Right cardiac atrium (tissue), 5 donors: ENCODE measurements at places on chromosomes 5 and 9.

DNA sequence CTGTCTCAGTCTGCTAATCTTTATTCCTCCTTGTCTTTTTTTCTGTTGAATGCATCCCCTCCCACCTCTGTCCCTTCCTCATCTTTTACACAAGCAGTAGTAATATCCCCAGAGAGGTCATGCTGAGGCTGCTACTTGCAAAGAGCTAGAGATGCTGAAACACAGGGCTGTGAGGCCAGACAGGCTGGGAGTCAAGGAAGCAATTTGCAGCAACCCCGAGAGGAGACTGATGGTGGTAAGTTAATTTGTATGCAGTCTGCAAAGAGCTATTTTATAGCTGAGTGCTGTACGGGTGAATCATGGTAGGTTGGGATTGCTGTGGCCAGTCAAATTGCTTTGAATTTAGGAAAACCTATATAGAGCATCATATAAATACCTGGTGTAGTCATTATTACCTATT is 90.2 kb upstream of the SLC24A2 start:
- DNase-seq = no peak

- peak; percentile 89 for DNase-seq
Measured at GRCh38 chr9:134551644-134552348, 89.8 kb upstream of the COL5A1 start.

DNA sequence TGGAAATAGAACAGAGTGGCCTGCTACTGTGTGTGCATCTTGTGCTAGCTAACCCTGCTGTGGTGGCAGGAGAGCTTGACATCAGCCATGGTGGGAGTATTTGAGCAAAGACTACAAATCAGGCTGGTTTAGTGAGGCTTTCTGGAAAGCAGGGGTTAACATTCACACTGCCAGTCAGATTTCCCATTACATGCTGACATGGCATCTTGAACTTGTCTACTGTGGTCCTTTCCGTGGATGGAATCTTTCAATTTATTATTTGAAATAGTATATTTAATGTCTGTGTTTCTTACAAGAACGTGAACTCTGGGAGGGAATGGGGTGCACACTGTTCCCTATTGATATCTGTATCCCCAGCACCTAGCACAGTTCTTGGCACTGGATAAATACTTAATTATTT is 60.8 kb downstream of the GCNT4 start:
- no peak for DNase-seq

- DNase-seq = no peak
Measured at GRCh38 chr5:31106278-31106677, 87.2 kb upstream of the CDH6 start.

- DNase-seq = peak; percentile 63
Measured at GRCh38 chr9:129834489-129835127, 467 bp downstream of the C9orf78 start.

DNA sequence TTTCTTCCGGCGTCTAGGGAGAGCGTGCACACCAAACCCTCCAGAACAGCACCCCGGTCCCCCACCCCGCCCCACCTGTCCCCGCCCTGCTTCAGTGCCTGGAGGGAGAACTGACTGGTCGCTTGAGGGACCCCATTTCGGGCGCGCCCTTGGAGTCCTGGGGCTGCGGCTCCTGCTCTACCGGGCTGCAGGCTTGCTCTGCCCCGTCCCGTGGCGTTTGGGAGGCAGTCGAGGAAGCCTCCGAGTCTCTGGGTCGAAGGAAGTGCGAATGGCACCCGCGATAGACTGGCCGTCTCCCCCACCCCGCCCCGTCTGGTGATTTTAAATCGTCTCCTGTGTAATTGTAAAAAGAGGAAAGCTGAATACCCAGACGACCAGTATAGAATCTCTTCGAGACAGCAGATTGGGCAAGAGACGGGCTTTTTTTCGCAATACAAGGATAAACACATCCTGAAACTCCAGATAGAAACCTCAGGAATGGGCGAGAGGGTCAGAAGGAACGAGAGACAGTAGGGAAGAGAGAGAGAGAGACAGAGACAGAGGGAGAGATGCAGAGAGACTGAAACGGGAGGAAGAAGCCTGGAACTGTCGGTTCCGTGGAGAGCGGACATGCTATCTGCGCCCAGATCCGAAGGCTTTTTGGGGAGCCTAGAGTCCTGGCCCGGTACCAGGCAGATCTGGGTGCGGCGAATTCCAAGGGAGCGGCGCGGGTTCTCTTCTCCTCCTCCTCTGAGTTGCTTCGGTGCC is 9.9 kb downstream of the PRDM6 start:
- DNase-seq = no peak

- DNase-seq = no peak
Measured at GRCh38 chr5:136820848-136821247, 455.5 kb upstream of the TRPC7 start.

GRCh38 chr5:10702040-10702629 is 58.9 kb downstream of the DAP start:
- no peak for DNase-seq

- DNase-seq = peak; percentile 63
Measured at GRCh38 chr9:133953976-133954709, 38.0 kb downstream of the VAV2 start.

GRCh38 chr5:160450164-160450932 is 28.7 kb downstream of the PTTG1 start:
- no peak for DNase-seq

GRCh38 chr5:166582416-166582815 is 1709.0 kb upstream of the WWC1 start:
- no peak for DNase-seq

DNA sequence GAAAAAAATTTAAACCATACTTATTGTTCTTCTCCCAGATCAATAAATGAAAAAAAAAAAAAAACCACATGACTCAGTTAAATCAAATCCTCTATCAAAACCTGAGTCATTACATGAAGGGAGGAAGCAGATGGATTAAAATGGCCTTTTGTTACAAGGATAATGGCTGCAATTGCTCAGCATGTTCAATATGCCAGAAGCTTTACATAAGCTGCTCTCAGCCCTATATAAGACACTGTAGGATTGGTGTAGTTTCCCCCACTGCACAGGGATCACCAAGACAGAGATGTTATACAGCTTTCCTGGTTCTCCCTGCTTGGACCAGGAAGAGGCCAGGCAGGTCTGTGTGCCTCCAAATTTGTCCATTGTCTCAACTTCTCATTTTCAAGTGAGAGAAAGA is 101.6 kb upstream of the MAP1B start:
- DNase-seq = no peak

DNA sequence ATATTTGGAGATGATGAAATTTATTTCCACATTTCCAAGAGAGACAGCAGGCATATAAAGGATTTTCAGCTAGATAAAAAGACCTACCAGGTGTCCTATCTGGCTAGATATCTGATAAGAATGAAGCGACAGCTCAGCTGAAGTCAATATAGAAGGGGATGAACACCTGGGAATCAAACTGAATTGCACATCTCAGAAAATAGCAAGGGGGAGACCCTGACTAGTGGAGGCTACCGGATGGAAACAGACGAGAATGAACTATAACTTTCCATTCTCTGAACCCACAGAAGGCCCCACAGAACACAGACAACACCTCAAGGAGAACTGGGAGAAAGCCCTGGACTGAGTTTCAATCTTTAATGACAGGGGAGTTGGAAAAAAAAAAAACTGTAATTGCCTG is 51.1 kb downstream of the CPLANE1 start:
- DNase-seq = no peak

- no peak for DNase-seq
Measured at GRCh38 chr5:3277590-3278196, 317.9 kb upstream of the IRX1 start.

DNA sequence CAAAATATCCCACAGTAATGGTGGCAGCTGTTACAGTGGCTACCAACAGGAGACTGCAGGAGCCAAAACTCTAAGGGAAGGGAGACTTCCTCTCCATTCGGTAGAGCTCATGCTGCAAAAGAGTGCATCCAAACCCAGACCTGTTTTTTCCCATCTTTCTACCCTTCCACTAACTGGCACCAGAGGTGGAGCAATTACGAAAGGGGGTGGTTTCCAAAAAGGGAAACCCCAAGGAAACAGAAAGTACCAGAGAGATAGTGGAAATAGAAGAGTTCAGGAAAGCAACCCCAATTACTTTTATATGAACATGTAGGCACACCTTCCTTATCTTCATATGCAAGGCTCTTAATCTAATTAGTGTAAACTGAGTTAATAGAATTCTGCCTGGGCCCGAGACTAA is 7.3 kb upstream of the WDR41 start:
- no peak for DNase-seq

DNA sequence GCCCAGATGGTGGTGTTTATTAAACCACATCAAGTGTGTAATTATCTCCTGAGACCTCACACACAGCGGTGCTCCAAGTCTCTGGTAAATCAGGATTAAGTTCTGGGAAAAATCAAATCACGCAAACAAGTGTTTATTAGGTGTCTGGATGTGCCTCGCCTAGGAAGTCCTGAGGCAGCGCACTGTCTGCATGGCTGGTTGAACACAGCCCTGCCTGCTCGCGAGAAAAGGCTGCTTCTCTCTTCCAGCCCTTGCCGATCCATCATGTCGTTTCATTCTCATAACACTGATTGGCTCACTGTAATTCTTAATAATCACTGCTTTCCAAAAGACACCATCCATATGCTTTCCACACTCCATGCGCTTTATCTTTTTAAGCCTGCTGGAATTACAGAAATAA is 229.6 kb upstream of the DAP start:
- no peak for DNase-seq

DNA sequence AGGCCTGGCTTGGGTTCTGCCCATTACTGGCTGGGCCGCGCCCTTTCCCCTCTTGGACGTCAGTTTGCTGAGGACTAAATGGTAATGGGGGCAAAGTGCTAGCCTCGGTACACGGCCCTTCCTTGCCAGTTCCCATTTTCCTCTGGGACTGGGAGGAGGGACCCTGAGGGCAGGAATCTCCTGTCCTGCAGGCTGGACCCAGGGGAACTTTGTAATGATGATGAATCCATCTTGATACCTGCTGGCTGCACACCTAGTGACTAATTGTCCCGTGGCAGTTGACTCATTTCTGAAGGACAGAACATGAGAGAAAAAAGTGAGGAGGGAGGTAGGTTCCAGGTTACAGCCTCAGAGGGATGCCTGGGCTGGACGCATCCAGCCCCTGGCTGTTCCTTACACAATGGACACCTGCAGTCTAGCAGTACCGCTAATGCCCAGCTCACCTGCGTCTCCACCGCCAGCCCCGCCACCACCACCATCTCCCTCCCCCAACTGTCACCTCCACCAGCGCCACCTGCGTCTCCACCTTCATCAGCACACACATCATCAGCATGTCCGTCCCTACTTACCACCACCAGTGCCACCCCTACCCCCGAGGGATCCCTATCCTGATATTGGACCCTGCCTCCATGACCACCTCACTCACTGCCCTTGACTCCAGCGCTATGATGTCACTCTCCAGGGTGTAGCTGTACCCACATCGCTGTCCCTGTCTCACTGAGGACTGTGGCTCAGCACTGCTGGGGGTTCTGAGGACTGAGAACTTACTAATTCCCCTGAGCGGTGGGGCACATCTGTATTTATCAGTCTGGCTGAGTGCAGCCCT is 4.3 kb downstream of the CDHR2 start:
- peak; percentile 7 for DNase-seq

DNA sequence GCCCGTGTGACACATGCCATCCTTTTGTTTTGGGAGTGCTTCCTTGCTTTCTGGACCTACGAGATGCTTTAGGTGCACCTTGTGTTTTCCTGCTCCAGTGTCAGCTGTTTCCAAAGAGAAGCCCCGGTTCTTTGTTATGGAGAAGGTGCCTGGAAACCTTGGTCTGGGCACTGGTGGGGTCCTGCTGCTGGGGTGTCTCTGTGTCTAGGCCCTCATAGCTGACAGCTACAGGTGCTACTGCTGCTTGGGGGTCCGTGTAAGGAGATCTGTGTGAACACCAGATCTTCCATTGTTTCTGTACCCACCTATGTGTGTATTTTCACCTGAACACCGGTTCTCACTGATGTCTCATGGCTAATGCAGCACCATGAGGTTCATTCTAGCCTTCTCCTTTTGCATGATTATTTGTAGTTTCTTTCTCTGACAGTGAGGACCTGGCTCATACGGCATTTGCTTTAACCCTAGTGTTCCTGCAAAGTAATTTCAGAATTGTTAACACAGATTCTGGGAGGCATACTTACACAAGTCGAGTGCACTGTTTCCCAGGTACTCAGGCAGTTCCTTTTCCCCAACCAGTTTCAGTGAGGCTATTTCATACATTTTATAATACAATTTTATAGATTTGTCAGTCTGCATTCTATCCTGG is 13.2 kb upstream of the FAM120AOS start:
- no peak for DNase-seq

- DNase-seq = no peak
Measured at GRCh38 chr5:175691761-175692160, 33.9 kb downstream of the HRH2 start.

DNA sequence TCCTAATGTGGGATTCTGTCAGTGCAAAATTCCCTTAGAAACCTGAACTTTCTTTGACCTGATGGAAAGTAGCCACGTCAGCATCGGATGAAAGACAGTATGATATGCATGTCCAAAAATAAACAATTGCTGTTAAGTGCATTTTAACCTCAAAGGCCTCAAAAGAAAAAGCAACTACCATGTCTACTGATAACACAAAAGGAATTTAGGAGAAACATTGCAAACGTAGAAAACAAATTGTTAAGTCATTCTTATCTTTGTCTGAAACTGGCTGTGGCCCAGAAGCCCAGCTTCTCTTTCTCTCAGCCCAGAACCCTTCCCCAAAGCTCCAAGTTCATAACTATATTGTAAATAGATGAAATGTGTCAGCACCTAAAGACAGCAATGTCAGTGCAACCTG is 11.1 kb upstream of the LHFPL2 start:
- DNase-seq = peak; percentile 52

DNA sequence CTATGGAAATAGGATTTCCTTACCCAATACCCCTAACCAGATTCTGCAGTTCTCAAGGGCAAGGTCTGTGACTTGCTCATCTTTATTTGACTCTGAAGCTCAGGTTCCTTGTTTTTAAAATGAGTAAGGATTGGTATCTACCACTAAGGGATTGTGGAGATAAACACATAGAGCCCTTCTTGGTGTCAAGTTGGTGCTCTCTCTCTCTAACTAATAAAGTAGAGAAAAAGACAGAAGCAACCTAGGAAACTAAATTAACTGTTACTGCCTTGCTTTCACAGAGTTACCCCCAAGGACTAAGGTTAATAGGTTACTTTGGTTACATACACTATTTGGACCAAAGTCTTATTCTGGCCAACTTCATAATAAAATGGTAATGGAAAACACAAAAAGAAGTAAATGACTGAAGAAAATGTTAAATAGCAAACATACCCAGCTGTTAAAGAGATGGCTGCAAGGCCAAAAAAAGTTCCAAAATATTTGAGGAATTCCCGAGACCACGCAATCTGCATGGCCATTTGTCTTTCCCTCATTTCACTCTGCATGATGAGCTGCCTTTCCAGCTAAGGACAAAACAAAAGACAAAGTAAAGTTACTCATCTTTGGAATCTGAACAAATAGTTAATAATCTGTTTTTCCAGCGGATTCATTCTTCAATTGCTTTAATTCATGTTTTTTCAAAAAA is 21.8 kb upstream of the RLN1 start:
- DNase-seq = no peak

- DNase-seq = no peak
Measured at GRCh38 chr5:72159501-72159911, 52.2 kb downstream of the MAP1B start.
